Forelimb muscle (tissue), 1 donor: ENCODE measurements at places on chromosomes 6 and 20. TPM values are rescaled to one million over a fixed set of nuclear protein-coding genes. Genes with fewer than 3 reads are reported as not detected.
A peak's percentile ranks its signal among the peaks of the same experiment; 100 is the strongest.

DNA sequence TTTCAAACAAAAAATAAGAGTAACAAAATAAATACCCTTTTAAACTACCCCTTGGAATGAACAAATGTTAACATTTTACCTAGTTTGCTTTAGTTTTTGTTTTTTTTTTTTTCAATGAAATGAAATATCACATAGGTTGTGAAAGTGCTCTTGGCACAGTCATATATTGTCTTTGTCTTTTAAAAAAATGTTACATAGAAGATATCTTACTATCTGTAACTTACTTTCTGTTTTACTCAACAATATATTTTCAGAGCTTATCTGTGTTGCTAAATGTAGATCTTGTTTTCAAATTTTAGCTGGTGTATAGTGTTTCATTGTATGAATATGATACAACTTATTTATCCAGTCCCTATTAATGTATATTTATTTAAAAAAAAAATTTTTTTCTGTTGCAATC, 8.6 kb downstream of the CEP57L1 start:
- DNase-seq, result no peak

DNA sequence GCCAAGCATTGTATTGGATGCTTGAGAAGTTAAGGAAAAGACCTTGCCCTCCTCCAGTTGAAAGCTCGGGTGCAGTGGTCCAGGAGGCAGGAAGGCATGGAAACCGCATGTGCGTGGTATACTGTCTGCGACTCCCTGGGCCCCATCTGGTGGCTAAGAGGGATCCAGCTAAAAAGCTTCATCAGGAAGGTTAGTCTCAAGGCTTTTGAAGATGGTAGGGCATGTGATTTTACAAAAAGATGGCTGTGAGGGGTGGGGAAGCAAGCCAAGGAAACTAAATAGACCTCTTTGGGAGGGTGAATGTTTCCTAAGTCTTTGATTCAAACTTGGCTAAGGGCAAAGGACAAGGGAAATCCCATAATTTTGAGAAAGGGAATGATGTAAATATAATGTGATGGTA, 109.1 kb upstream of the TIAM2 start:
- DNase-seq, result no peak

- no peak for DNase-seq
Observed at GRCh38 chr6:42925248-42925857, 3.9 kb upstream of the CNPY3 start.

DNA sequence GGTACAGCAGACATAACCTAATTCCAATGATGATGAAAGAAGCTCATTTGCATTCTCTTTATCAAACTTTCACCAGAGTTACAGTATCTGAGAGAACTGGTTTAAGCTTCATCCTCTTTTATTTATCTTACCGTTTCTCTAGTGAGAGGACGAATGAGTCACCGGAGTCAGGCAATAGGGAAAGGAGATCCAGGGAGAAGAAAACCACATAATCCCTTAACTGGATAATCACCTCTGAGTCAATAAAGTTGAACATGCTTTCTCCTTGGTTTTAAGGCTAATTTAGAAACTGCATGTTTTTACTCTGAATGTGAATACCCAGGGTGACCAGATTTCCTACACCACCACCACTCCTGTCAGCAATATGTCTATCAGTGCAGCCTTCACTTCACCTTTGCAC, 313.7 kb upstream of the TBX18 start:
- DNase-seq, result no peak

- no peak for DNase-seq
Observed at GRCh38 chr20:24318569-24319352, 150.7 kb upstream of the SYNDIG1 start.

Gene HLA-DRB1
- 9.4 TPM for polyA plus RNA-seq

- DNase-seq, result no peak
Observed at GRCh38 chr6:32794510-32794909, 22.3 kb downstream of the HLA-DOB start.

DNA sequence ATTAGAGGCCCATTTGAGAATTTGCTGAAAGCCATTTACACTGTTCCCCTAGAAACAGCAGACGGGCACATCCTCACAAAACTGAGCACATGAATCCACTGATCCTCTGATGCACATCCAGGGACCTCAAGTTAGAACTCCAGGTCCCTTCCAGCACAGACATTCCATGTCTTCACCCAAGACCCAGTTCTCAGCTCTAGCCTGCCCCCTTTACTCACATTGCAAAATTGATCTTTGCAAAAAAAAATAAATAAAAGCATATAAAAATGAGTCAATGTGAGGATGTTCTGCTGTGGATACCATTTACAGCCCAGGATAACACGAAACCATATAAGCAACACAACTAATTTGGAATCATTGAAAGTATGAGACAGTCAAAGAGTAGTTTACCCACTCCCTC, 458.2 kb upstream of the JARID2 start:
- DNase-seq, result no peak

Gene SMOC2
- 74.8 TPM for polyA plus RNA-seq

Gene SIRPB2
- 1.6 TPM for polyA plus RNA-seq

GRCh38 chr20:4880051-4880450, 121.3 kb downstream of the SLC23A2 start:
- no peak for DNase-seq

GRCh38 chr20:34129518-34130162, 17.6 kb upstream of the EIF2S2 start:
- DNase-seq, result no peak

Gene RWDD2A
- 3.0 TPM for polyA plus RNA-seq

Gene ADGRF5
- 21.1 TPM for polyA plus RNA-seq

- DNase-seq, result no peak
Observed at GRCh38 chr6:151352410-151353396, 38.7 kb downstream of the ZBTB2 start.

GRCh38 chr6:143130928-143131327, 70.2 kb downstream of the AIG1 start:
- DNase-seq, result no peak

GRCh38 chr20:38779247-38780097, 26.0 kb upstream of the PPP1R16B start:
- no peak for DNase-seq

GRCh38 chr20:37559312-37560027, 31.8 kb upstream of the BLCAP start:
- no peak for DNase-seq

DNA sequence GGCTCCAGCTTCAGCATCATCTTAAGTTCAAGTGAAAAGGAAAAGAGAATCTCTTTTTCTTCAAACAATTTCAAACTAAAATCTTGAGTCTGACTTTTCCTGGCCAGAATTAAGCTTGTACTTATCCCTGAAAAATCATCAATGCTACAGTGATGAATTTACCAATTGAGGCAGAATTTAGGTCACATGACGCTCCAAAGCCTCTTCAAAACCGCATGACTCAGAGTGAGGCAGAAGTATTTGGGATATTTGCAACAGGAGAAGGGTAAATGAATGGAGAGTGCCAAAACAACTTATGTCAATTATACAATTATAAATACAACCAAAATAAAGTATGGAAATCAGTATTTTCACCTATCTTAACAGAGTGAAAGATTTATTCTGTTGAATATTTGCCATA, 515.5 kb downstream of the COL12A1 start:
- DNase-seq, result no peak

DNA sequence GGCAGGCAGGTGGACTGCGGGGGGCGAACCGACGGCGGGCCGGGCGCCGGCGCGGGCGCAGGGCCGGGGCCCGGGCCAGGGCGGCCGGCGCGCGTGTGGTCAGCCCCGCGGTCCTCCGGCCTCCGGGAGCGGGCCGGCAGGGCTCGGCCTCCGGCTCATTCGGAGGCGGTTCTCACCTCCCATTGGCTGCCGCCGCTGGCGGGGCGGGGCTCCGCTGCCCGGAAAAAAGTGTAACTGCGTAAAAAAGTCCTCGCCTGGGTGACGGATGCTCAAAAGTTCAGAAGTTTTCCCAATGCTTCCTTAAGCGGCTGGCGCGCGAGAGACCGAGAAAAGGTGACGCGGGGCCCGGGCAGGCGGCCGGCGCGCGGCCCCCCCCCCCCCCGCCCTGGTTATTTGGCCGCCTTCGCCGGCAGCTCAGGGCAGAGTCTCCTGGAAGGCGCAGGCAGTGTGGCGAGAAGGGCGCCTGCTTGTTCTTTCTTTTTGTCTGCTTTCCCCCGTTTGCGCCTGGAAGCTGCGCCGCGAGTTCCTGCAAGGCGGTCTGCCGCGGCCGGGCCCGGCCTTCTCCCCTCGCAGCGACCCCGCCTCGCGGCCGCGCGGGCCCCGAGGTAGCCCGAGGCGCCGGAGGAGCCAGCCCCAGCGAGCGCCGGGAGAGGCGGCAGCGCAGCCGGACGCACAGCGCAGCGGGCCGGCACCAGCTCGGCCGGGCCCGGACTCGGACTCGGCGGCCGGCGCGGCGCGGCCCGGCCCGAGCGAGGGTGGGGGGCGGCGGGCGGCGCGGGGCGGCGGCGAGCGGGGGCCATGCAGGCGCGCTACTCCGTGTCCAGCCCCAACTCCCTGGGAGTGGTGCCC, at the start of gene FOXC1:
FOXC1 (plus strand) TSS at position 268 of the 849 bp plus-strand sequence; CDS start at position 799, 531 bp downstream.
- peak; percentile 73 for DNase-seq

GRCh38 chr6:140073456-140073855, 699.0 kb upstream of the CITED2 start:
- DNase-seq, result no peak

DNA sequence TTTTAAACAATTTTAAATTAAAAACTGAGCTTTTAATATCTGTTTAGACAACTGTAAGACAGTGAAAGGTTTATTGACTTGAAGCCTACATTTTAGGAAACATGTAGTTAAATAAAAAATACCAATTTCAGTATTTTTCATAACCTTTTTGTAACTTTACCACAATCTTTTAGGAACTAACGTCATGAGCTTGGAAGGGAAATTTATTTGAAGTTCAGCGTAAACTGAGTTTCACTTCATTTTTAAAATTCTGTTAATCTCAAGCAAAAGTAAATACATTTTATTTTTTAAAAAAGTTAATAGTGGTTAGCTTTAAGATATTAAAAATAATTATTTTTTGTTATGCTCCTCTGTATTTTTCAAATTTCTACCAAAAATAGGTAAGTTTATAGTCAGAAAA, 5.5 kb downstream of the CST7 start:
- no peak for DNase-seq

DNA sequence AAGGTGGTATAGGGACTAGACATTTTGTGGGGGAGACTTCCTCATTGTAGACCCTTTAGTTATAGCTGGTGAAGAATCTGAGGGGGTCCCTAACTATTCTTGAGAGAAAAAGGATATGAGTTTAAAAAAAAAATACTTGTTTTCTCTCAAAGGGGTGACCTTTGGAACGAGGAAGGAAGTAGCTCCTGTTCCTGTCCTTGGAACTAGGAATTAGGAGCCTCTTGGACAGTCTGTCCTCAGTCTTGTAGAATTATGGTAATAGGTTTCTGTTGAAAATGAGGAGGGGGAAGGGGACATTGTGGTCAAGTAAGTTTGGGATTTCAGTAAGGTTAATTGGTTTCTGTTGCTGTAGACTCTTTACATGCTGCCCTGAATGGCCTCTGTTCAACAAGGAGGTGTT, 56.5 kb downstream of the PLEKHG1 start:
- DNase-seq, result no peak

Gene CRISP2
- polyA plus RNA-seq, result not detected

GRCh38 chr20:61814726-61815125, 251.0 kb downstream of the TAF4 start:
- DNase-seq, result no peak

Gene DNMT3B
- polyA plus RNA-seq, result 3.7 TPM

DNA sequence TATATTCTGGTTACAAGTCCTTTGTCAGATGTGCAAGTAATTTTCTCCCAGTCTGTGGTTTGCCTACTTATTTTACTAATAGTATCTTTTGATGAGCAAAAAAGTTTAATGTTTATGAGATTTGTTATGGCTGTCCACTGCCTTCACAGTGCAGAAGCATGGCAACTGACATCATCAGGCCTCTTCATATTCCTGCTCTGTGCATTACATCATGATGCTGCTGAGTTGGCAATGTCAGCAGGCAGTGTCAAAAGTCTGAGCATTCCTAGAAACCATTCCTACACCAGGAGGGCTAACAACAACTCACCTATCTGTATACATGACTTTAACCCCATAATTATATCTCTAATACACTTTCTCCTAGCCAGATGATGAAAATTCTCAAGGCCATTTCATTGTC, 10.8 kb upstream of the OR2B2 start:
- no peak for DNase-seq

Gene PLG
- 2.3 TPM for polyA plus RNA-seq

Gene NRM
- polyA plus RNA-seq, result 30.9 TPM

Gene RAMACL
- polyA plus RNA-seq, result 0.16 TPM

GRCh38 chr6:123810948-123811347, 7.3 kb downstream of the NKAIN2 start:
- no peak for DNase-seq

Gene ARFGEF3
- polyA plus RNA-seq, result 1.7 TPM

GRCh38 chr6:161011492-161012480, 20.2 kb downstream of the MAP3K4 start:
- DNase-seq, result no peak

DNA sequence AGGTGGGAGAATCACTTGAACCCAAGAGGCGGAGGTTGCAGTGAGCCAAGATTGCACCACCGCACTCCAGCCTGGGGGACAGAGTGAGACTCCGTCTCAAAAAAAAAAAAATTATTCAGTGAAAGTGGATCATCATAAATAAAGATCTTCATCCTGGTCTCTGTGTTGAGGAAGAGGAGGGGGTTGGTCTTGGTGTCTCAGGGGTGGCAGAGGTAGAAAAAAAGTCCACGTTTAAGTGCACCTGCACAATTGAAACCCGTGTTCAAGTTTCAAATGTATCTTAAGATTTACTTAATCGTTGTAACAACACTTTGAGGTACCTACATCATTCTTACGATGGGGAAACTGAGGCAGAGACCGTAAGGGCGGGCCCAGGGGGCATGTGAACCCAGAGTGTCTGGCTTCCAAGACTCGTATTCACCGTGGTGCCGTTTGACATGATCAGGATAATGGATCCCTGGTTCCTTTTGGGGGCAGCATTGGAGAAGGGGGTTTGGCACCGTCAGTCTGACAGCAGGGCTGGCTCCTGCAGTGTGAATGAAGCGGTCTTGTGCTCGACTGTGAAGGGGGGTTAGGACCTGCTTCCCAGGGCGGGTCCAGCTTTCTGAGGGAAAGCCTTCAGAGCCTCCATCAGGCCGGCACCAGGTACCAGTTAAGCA, 32.9 kb upstream of the ID1 start:
- no peak for DNase-seq

- no peak for DNase-seq
Observed at GRCh38 chr6:111759836-111760785, 113.1 kb downstream of the FYN start.

DNA sequence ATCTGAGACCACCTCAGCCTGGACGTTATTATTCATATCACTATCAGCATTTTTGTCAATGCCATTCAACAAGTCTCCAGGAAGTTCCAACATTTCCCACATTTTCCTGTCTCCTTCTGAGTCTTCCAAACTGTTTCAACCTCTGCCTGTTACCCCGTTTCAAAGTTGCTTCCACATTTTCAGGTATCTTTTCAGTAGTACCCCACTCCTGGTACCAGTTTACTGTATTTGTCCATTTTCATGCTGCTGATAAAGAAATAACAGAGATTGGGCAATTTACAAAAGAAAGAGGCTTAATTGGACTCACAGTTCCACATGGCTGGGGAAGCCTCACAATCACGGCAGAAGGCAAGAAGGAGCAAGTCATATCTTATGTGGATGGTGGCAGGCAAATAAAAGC, 565.5 kb downstream of the FRK start:
- no peak for DNase-seq

Gene SLC52A3
- 0.24 TPM for polyA plus RNA-seq

Gene POU5F1
- polyA plus RNA-seq, result 0.56 TPM

Gene SLC22A1
- polyA plus RNA-seq, result 0.85 TPM

- no peak for DNase-seq
Observed at GRCh38 chr20:3313683-3314065, 74.7 kb upstream of the SLC4A11 start.

Gene CST8
- not detected for polyA plus RNA-seq

Gene PRSS35
- 18.8 TPM for polyA plus RNA-seq

Gene SEMG1
- polyA plus RNA-seq, result not detected

Gene SNAP91
- 1.8 TPM for polyA plus RNA-seq
